ENCODE measurements at places on chromosomes 6 and 20.

GRCh38 chr6:1255636-1256365, 56.1 kb upstream of the FOXQ1 start:
- no peak for DNase-seq

DNA sequence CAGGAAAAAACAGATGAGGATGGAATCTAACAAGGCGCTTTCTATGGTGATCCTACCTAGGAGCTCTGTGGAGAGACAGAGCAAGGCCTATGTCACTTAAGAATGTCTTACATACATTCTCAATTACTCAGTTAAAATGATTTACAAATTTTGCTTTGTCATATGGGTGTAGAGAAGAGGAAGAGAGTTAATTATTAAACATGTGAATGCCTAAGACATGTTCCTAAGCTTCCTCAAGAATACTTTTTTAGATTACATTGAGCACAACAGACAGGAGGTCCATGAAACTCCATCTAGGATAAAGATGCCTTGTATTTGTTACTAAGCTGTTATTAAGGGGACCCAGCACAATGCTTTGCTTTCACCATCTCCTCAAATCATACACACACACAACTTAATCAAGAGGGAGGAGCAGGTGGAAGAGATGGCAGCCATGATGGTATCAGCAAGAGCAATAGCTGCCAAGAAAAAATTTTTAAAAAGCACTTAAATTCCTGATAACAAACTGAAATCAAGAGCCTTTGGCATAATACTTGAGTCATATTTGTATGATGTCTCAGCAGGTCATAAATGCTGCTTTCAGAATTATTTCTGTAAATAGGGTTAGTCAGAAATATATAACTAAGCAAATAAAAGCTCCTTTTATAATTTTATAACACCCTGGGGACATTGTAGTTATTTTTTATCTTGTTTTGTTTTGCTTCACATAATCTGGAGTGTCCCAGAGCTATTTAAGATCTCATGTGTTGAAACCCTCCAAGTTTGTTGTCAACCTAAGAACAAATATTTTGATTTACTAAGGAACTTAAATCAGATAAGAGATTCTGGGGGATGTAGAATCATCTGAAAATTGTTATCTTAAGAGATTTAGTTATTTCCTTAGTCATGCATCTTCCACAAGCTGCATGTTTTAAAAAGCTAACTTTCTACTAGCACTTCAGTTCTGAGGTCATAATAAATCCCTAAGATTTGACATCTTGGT, 70.0 kb upstream of the CD2AP start:
- DNase-seq, result no peak

DNA sequence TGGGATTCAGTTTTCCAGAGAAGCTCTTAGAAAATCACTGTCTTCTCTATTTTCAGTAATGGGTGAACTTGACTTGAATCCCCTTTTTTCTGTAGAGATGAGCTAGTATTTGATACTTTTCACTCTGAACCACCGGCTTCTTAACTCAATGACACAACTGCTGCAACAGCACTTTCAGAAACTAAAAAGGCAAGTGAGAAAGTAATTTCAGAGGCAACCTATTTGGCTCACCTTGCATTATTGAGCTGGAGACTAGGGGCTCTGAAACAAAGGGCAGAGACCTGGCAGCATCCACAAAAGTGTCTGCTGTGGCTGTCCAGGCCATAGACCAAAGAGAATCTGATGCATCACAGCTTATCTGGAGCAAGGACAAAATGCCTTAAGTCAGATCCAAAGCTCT, 289.8 kb upstream of the IRAK1BP1 start:
- no peak for DNase-seq

GRCh38 chr20:50146732-50147662, 6.5 kb downstream of the PEDS1 start:
- DNase-seq, result no peak

DNA sequence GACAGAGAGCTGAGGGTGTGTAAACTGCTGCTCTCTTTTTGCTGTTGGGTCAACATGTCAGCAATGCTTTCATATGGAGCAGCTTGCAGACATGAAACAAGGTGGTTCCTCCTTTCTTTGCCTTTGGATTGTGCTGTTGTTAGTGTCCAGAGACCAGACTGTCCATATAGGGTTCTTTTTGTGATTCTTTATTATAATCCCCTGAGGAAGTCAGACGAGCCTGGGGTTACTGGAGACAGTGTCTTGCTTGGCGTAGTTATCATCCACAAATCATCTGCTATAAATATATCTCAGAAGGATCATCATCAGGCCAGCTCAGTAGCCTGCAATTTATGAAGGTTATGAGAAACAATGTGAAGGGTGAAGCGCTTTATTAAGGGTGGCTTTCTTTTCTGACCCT, 2.3 kb upstream of the ADGRB3 start:
- DNase-seq, result no peak

All from NCI-H1436 treated with DMSO at 0.1 percent for 48 hours (cell line).